Breast epithelium (tissue), 4 donors: ENCODE measurements at places on chromosomes 3 and 15.

- H3K27me3 ChIP-seq: no peaks in the 10 kb centered on the region
- no peak for DNase-seq
- no peak overlapping the region for H3K27ac ChIP-seq
- H3K4me3 ChIP-seq: no peak overlapping the region
- no peaks in the 10 kb centered on the region for H3K36me3 ChIP-seq
Measured at GRCh38 chr3:104553121-104553520, 813.6 kb upstream of the ALCAM start.

DNA sequence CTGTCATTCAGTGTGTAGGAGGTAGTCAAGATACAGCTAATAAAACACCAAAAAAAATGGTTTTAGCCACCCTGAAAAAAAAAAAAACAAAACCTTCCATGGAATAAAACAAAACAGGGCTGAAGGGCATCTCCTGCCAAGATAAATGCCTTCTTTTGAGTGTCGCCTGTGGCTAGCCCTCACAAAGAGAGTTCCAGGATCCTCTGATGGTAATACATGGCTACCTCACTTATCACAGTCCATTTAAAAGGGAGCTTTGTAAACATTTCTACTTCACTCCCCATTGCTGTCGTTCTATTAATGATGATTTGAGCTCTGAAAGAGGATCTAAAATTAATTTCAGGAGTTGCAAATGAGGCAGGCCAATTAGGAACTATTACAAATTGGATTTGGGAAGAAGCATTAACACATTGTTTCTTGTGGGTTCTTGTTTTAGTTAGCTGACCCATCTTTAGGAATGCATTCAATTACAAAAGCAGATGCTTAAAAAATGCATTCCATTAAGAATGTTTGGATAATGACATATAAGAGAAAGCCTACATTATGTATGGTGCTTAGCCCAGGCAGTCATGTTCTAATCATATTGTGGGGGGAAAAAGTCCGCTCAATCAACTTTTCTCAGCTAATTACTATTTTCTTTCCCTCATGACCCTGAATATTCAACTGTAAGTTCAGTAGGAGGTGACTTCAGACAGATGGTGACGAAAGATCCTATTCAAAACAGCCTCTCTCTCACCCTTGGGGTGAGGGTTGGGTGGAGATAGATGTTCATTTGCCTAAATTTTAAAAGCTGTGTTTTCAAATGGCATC is 255.1 kb upstream of the WNT5A start:
- no peaks in the 10 kb centered on the region for H3K36me3 ChIP-seq
- H3K27me3 ChIP-seq: no peaks in the 10 kb centered on the region
- no peaks in the 10 kb centered on the region for H3K4me1 ChIP-seq
- no peak overlapping the region for H3K27ac ChIP-seq

DNA sequence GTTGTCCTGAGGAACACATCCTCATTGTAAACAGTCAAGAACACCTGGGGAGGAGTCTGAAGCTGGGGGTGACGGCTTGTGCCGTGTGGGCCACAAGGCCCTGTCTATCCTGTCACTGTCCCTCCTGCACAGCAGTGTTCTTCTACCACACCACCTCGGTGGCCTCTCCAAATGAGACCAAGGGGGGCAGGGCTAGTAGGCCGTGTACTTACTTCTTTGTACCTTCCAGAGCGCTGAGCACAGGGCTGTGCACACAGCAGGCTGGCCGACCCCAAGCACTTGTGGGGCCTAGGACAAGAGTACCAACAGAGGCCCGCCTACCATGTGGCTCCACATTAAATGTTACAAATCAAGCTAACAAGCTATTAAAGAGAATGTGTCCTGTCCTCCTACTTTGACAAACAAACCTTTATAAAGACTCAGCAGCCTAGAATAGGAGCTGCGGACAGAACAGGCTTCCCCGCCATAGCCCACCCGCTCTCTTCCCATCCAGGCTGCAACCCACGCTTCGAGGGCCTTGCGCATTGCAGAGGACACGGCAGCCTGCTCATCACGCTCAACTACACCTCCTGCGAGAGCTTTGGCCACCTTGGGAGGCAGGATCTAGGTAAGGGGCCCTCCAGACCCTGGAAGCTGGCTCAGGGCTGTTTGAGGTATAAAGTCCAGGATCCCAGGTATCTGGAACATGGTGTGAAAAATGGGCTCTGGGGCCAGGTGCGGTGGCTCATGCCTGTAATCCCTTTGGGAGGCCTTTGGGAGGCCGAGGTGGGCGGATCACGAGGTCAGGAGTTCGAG is 30.5 kb downstream of the MELTF start:
- DNase-seq: no peak
- H3K27me3 ChIP-seq: no peaks in the 10 kb centered on the region
- H3K4me1 ChIP-seq: no peaks in the 10 kb centered on the region
- H3K36me3 ChIP-seq: no peaks in the 10 kb centered on the region
- no peak overlapping the region for H3K4me3 ChIP-seq

- no peaks in the 10 kb centered on the region for H3K36me3 ChIP-seq
- no peaks in the 10 kb centered on the region for H3K4me1 ChIP-seq
- DNase-seq: no peak
- H3K4me3 ChIP-seq: no peak overlapping the region
Measured at GRCh38 chr3:57221883-57222282, 5.6 kb upstream of the APPL1 start.

DNA sequence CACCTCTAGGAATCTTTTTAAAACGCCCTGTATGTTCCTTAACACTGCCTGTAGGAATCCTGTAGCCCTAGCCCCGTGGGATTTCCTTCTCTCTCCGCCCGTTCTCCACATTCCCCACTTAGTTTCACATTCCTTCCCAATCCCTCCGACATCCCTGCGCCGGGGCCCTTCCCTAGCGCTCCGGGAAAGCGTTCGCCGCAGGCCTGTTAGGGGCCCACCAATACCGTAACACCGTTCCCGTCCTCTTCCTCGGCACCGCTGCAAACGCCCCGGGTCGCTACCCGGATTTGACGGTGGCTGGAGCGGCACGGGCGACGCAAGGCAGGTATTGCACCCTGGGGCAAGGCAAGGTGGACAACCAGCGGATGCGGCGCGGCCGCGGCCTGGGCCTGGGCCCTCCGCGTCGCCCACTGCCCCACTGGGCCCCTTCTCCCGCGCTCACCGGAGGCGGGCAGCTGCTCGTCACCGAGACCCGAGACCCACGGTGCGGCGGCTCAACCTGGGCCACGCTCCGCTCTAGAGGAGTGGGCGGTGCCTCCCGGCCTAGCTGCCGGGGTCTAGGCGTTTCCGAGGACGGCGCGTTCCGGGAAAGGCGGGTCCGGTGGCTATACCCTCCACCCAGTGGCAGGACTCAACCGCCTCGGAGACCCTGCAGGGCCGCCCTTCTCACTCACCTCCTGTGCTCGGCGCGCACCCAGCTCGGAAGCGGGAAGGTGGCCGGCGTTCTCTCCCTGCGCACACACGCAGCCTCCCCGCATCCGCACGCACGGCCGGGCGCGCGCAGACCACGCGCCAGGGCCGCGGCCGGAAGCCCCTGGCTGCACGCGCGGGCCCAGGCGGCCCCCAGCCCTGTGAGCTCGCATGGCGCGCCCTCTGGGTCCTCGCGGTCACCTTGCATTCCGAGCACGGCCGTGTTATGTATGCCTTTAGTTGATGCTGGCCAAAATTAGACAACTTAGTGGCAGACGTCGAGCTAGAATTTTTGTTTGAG is at the start of gene B3GALNT1:
Gene B3GALNT1, minus strand, starts transcription at position 789 of the 991 bp plus-strand sequence. CDS start 18,595 bp downstream, outside the sequence.
- no peak for DNase-seq
- peaks cover 8% of the 10 kb centered on the region for H3K36me3 ChIP-seq
- H3K4me3 ChIP-seq: peak within 1 kb of the TSS; percentile 88
- no peaks in the 10 kb centered on the region for H3K4me1 ChIP-seq
- H3K27ac ChIP-seq: peak within 1 kb of the TSS; percentile 89
- H3K27me3 ChIP-seq: no peaks in the 10 kb centered on the region

GRCh38 chr15:33086500-33087121 is 107.9 kb downstream of the FMN1 start:
- no peaks in the 10 kb centered on the region for H3K4me1 ChIP-seq
- no peaks in the 10 kb centered on the region for H3K36me3 ChIP-seq
- no peak for DNase-seq
- no peak overlapping the region for H3K27ac ChIP-seq
- no peaks in the 10 kb centered on the region for H3K27me3 ChIP-seq
